NCI-H82 (cell line): ENCODE measurements at places on chromosomes 4 and X.
A peak's percentile ranks its signal among the peaks of the same experiment; 100 is the strongest.

GRCh38 chr4:36235306-36235705 is 9.0 kb downstream of the ARAP2 start:
- DNase-seq = peak; percentile 1

DNA sequence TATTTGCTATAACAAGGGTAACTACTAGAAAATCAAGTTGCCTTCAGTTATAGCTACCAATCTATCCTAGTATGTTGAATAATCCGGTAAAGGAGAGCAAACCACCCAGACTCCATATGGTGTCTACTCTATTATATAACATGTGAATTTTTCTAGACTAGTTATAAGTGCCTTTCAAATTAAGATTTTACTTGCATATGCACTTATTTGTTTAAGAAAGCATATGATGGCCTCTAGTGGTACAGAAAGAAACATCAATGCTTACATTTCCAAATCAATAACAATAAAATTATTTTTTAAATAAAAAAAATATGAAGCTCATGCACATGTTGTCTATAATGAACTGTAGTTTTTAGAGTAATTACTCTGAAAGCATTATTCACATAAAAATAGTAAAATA is 1516.4 kb upstream of the PABPC4L start:
- no peak for DNase-seq

DNA sequence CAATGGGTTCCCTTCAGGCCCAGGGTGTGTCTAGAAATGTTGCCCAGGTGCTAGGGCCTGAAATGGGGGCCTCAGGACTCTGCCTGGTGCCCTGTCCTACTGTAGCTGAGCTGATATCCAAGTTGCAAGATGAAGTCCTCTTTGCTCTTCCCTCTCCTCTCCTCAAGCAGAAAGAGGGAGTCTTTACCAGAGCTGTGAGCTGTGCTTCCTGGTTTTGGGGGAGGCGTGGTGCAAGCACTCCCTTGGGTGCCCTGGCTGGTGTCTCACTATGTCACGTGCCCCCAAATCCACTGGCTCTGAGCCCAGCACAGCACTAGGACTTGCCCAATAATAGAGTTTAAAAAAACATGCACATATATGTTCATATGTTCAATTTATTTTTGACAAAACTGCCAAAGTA is 29.3 kb upstream of the CT47A1 start:
- no peak for DNase-seq

DNA sequence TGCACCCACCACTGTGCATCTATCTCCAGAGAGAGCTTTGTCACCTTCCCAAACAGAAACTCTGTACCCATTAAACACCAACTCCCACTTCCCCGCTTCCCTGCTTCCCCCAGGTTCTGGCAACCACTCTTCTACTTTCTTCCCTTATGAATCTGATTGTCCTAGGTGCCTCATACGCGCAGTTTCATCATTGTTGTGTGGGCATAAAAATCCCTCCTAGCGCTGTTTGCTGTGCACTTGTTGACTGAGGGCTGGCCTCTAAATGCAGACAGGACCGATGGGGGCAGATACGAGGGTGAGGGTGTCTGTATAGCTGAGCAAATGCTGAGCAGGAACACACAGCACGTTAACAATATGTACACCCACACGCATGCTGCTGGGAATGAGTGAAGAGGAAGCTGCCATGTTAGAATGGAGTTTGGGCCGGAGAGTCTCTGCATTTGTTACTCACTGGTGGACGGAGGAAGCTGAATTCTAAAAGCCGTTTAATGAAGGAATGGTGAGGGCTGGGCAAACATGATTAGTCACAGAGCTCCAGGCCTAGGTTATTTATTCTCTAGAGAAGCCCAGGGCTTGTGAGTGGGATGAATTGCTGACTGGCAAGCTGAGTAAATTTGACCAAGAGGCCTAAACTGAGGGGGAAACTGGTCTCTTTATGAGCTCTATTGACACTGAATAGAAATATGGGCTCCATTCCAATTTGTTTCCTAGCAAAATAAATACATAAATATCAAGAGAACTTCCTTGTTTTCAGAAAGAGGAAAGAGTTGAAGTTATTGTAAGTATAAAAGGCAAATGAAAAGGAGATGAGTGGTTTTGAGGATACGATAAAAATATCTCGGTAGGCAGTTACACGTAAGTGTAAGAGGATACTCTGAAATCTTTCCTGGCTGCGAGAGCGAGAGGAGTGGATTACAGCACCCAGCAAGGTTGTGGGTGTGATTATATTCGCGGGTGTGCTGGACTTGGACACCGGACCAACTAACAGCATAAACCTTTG is 95.9 kb upstream of the RPS6KA3 start:
- no peak for DNase-seq

GRCh38 chr4:83237591-83237990 is 47.0 kb downstream of the COQ2 start:
- DNase-seq = peak; percentile 18

- DNase-seq = no peak
Measured at GRCh38 chrX:68872171-68872570, 43.4 kb downstream of the EFNB1 start.

GRCh38 chr4:58074382-58074781 is 964.2 kb upstream of the IGFBP7 start:
- no peak for DNase-seq

DNA sequence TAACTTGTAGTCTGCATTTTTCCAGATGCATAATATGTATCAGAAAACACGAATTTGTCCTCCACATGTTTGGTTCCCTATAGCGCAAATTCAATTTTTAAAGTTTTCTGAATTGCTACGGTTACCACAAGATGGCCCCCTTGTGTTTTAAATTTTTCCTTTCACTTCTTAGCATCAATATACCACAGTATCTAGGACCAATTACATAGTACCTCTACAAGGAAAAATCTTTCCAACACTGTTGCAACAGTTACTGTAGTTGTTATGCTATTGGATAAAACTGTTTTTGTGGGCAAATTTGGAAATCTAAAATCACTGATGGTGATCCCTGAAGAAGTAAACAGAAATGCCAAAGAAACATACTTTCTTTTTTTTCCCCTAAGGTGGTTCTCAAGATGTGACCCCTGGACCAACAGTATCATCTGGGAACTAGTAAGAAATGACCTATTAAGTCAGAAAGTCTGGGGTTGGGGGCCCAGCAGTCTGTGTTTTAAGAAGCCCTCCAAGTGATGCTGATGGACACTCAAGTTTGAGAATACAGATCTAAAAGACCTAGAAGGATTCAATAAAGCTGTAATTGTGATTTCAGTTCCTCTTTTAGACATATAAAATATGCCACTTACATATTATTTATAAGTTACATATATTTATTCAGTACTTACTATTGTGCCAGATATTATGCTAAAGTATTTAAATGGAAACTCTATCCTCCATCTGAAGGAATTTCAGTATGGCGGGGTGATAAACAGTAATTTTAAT is 3.1 kb downstream of the ZGRF1 start:
- DNase-seq = peak; percentile 24

GRCh38 chrX:121570072-121570841 is 522.8 kb downstream of the GLUD2 start:
- no peak for DNase-seq

GRCh38 chr4:105989485-105990242 is 94.4 kb downstream of the NPNT start:
- no peak for DNase-seq
